ENCODE measurements at places on chromosomes 3 and 15. TPM values are rescaled to one million over a fixed set of nuclear protein-coding genes. Genes with fewer than 3 reads are reported as not detected.

DNA sequence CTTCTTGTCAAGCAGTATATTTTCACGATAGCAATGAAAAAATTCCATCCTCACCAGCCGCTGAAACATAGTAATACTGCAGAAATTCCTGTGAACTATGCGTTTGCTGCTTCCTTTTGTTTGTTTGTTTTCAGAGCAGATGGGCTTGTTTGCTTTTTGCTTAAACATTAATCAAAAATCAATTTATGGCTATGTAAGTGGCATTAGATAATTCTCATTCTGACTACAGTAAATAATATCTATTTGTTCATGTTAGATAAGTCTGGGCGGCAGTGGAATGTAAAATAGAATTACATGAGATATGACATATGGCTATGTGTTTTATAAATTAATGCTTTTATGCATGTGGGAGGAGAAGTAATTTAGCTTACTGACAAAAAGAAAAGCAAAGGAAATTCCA, 163.7 kb downstream of the PGPEP1L start:
- DNase-seq = no peak

GRCh38 chr3:184608209-184608608, 46.6 kb downstream of the EPHB3 start:
- no peak for DNase-seq

Gene ZNF621
- 22.5 TPM for total RNA-seq

- DNase-seq = no peak
These were observed 461.0 kb downstream of the GBE1 start for GRCh38 chr3:81300324-81300927.

DNA sequence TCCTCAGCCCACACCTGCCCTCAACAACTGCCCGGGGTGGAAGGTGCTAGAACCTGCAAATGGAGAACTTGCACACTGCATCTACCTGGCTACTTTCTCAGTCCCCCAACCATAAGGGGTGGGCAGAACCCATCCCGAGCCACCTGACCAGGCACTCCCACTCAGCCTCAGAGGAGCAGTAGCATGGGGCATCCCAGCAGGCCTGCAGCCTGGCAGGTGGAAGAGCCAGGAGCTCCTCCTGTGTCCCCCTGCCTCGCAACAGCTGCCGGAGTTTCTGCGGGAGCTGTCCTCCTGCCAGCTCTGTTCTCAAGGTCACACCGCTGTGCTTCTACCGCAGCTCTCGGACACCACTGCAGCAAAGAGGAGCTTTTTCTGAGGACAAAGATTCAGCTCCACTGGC, 27.5 kb downstream of the RAB6B start:
- no peak for DNase-seq

GRCh38 chr3:86986671-86987420, 4.1 kb downstream of the VGLL3 start:
- DNase-seq = no peak

- no peak for DNase-seq
These were observed 104.4 kb downstream of the THSD4 start for GRCh38 chr15:71219645-71220044.

DNA sequence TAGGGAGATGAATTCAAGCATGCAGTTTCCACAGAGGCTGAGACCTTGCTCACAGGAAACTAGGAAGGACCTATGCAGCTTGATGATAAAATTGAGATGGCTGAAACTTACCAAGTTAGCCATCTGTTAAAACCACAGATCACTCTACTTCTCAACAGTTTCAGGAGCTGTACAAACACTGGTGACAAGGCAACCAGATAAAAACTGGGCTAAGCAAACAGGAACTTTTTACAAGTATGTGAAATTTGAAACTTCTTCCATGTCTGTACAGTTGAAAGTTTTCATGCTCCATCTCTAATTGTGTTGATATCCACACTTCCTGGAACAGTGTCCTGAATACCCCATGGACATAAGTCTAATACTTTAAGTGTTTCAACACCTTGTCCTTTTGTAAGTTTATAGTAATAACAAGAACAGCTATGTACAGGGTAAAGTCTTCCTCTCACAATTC, 78.2 kb downstream of the FAIM start:
- DNase-seq = no peak

GRCh38 chr3:148150141-148150540, 547.6 kb upstream of the AGTR1 start:
- DNase-seq = no peak

DNA sequence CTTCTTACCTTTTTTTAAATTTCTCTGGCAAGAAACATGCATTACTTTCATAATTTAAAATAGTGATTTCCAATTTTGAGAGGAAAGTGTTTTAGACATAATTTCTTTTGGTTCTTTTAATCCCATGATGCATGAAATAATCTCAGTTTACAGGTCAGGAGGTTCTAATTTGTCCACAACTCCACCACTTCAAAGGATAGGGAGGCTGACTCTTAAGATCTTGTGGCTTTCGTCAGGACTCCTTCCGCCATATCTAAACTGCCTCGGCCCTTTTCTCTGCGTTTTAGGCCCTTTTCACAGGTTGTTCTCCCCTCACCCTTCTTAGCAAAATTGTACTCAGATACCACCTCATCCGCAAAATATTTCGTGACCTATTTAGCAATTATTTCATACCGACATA, 8.0 kb downstream of the DYNC1LI1 start:
- no peak for DNase-seq

Gene CYP19A1
- total RNA-seq = not detected

DNA sequence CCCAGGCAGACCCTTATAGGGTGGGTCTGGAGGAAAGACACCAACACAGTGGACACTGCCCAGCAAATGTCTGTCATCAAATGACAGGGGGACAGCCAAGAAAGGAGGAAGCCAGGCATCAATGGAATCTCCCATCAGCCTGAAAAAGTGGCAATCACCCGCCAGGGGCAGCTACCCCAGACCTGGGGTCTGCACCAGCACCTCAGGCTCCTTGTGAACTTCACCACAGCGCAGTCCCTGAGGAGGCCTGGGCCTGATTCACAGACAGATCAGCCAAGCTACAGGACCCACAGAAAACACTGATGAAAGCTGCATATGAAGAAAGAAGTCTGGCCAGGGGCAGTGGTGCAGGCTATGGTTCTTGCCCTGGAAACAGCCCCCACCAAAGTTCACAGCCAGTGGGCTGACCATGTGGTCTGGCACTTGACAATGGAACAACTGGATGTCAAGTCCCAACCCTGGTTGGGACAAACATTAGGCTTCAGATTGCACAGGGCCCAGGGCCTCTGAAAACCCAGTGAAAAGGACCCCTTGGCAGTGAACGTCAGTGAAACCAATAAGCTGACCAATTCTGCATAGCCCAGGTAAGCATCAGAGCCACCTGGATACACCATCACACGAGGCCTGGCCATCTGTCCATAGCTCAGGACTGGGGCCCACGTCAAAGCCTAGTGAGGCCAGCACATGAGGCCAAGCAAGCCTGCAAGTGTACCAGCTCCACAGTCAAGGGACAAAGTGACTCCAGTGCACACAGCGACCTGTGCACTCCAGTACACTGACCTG, 29.1 kb downstream of the ALS2CL start:
- no peak for DNase-seq

Gene NR2E3
- total RNA-seq = not detected

Data from CD8-positive, alpha-beta memory T cell (primary cell).